ENCODE measurements at places on chromosomes 3 and 15.

GRCh38 chr3:54366007-54366750, 243.8 kb downstream of the CACNA2D3 start:
- DNase-seq = no peak

- DNase-seq = no peak
Observed at GRCh38 chr3:73681610-73682009, 56.9 kb upstream of the PDZRN3 start.

DNA sequence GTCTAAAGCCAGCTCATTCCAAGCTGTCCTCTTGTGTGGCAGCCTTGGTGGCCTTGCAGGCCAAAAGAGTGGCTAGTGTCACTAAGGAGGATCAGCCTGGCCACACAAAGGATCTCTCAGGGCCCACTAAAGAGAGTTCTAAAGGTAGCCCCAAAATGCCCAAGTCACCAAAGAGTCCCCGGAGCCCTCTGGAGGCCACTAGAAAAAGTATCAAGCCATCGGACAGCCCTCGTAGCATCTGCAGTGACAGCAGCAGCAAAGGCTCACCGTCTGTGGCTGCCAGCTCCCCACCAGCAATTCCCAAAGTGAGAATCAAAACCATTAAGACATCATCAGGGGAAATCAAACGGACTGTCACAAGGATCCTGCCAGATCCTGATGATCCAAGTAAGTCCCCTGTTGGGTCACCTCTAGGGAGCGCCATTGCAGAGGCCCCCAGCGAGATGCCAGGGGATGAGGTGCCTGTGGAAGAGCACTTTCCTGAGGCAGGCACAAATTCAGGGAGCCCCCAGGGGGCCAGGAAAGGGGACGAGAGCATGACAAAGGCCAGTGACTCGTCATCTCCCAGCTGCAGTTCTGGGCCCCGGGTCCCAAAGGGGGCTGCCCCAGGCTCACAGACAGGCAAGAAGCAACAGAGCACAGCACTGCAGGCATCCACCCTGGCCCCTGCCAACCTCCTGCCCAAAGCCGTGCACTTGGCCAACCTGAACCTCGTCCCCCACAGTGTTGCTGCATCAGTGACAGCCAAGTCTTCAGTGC, 33.5 kb upstream of the ALPK3 start:
- DNase-seq = no peak

GRCh38 chr3:39917065-39917773, 107.8 kb downstream of the MYRIP start:
- DNase-seq = no peak

DNA sequence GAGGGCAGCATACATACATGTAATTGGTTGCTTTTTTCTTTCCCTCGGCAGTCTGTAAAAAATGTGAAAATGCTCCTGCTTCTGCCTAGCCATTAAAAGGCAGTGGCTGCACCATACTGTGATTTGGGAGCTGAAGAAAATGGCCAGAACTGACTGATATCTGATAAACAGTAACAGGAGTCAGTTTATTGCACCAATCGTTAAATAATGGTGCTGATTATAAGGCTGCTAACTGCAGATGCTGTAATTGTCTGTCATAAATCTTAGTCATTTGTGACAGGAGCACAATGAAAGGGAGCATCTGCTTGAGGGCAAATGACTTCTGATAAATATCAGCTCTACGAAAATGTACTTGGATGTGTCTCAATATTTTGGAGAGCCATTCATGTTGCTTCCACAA, 263.1 kb upstream of the DNAJC19 start:
- DNase-seq = no peak

- no peak for DNase-seq
Observed at GRCh38 chr15:67051088-67052045, 14.0 kb upstream of the SMAD3 start.

DNA sequence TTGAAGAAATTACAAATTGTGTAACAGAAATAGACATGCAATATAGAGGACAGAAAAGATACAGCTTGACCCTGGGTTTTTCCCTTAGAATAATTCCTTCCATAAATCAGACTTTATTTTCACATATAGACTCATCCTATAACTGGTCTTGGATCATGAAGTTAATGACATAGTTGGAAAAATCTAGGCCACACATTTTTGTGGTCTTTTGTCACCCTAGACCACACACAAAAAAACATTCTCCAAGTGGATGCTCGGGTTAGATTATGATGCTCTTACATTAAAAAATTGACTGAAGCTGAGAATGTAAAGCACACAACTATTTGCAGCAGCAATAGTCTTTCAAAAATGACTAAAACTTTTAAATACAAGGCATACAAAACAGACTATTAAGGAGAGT, 7.5 kb upstream of the PLA2G4D start:
- DNase-seq = no peak

DNA sequence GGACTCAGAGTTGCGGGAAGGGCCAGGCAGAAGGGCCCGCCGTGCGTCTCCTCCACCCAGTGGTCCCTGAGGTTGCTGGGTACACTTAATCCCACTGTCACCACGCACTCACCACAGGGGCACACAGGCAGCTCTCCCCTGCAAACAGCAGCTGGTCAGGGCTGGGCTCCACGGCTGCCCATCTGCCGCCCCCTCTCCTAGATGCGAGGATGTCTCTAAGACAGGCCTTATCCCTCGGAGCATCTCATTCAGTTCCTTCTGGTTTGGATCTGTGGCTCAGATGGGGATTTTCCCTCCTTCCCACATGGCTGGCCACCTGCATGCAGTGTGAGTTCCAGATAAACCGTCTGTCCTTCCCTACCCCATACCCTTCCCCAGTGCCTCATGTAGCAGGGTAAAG, 26.3 kb downstream of the MRPS11 start:
- DNase-seq = no peak

DNA sequence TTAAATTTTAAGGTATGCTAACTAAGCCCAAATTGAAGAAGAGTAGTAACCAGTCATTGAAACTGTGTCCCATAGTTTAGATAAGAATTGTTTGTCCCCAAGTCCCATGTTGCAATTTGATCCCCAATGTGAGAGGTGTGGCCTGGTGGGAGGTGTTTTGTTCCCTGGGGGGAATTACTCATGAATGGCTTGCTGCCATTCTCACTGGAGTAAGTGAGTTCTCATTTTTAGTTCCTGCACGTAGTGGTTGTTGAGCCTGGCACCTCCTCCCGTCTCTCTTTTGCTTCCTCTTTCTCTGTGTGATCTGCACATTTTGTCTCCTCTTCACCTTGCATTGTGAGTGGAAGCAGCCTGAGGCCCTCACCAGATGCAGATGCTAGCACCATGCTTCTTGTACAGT, 1271.0 kb downstream of the NSUN3 start:
- DNase-seq = no peak

DNA sequence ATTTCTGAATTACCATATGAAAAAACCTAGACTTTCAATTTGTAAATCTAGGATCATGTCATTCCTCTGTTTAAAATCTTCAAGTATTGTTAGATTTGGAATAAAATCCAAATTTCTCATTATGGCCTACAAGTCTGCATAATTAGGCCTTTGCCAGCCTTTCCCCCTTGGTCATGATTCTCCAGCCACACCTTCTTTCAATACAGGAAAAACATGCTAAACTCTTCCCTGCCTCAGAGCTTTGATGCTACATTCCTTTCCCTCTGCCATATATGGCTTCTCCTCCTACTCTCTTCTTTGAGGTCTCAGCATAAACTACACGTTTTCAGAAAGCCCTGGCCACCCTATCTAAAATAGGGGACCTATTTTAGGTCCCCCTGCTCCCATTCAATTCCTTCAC, 48.5 kb downstream of the TM6SF1 start:
- DNase-seq = no peak

- DNase-seq = no peak
Observed at GRCh38 chr3:72316501-72317279, 531.6 kb downstream of the SHQ1 start.

DNA sequence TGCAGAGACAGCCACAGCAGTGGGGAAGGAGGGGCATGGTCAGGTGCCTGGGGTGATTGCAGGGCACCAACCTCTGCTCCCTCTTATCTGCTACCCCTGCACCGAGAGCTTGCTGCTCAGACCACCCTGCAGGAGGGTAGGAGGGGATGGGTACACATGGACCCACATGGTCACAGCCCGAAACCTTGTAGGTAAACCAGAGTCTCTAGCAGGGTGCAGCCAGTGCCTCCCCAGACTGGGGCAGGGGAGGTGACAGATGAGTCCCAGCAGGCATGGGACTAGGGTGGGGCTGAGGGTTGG, 49.2 kb downstream of the FAH start:
- no peak for DNase-seq

DNA sequence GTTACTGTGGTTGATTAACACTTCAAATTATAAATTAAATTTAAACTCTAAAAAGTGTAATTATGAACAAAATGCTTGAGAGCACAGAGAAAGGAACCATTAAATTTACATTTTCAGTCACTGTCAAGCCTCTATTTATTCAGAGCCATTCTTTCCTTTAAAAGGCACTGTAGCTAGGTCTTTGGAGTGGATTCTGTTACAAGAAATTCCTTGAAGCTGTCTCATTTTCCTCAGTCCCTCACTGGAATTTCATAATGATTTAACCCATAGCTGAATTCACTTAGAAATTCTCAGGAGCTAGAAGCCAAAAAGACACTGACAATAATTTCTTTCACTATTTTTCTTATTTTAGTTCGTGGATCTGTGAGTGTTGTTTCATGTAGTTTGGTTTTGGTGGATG, 81.2 kb upstream of the TCF12 start:
- no peak for DNase-seq

GRCh38 chr15:23440596-23440995, 6.4 kb downstream of the GOLGA6L2 start:
- no peak for DNase-seq

DNA sequence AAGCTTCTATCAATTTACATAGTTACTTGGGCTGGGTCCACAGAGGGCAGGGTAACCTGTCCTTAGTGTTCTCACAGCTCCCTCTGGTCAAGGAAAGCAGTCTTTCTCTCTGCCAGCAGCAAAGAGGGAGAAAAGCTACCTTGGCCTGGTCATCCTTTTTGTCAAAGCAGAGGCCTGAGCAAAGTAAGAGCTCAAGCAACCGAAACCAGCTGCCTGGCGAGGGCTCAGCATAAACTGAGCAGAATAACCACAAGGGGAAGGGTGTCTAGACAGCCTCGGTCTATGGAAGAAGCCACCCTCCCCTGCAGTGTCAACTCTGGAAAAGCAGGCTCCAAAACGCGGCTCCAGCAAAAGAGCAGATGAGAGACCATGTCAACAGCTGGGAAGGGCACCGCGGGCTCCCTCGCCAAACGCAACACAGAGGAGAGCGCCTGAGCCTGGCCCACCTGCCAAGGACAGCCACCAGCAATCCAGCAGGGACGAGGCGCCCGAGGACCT, 17.4 kb downstream of the LRIG1 start:
- peak; percentile 18 for DNase-seq

DNA sequence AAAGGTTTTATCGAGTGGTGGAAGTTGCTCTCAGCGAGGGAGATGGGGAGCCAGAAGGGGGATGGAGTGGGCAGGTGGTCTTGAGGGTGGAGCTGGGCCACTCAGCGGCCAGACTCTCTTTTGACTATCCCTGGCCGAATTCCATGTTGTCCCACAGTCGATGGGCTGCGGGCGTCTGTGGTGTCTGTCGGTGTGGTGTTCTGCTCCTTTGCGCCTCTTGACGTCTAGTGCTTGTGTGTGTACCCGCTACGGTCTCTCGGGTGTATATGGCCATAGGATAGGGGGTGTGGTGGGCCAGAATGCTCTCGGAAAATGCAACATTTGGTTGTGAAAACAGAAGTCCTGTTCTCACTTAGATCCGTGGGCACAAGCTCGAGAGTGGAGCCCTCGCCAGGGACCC, 297.0 kb downstream of the CGGBP1 start:
- DNase-seq = no peak

DNA sequence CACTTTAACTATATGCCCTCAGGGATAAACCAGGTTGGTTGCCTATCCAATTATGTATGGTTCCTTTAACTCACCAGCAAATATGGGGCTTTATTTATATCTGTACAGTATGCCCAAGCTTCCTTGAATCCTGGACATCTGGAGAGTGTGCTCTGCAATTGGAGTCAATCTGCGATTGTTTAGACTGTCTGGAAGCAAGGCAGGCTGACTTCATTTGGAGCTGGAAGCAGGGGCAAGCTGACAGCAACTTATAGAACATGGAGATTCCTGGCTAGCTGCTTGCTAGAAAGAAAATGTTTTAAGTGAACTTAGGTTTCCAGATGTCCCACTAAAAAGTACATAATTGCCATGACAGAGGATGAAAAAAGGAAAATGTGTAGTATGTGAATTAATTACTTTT, 63.7 kb upstream of the TPRG1 start:
- no peak for DNase-seq

DNA sequence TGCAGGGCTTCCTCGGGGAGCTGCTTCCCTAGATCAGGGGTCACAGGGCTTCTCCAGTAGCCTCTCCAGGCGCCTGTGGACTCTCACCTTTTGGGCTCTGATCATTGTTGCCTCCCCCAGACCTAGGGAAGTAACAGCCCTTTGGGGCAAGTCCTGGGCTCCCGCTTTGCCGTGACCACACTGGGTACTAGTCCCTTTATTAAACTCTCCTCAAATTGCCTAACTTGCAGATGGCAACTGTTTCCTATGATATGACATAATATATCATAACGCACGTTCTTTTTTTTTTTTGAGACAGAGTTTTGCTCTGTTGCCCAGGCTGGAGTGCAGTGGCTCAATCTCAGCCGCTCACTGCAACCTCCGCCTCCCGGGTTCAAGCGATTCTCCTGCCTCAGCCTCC, 17.9 kb upstream of the NRROS start:
- DNase-seq = no peak

DNA sequence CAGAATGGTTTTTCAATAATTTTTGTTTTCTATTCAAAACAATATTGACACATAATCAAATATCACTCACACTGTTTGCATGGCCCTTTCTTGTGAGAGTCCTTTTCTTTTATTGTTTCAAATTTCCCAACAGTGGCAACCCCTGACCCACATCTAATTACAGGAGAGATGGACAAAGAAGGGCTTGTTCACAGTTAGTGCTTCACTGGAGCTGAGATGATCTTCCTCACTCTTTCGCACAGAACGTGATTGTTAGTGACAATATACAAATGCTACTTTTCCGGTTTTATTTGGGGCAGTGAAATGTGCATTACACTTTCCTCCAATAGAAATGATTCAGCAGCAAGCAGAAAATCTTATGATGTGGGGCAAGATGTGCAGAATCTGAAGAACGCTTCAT, 38.6 kb upstream of the TTC14 start:
- no peak for DNase-seq
